Naive thymus-derived CD8-positive, alpha-beta T cell (primary cell): ENCODE measurements at places on chromosomes 3 and 15. TPM values are rescaled to one million over a fixed set of nuclear protein-coding genes. Genes with fewer than 3 reads are reported as not detected.

VIPR1 gene
- polyA plus RNA-seq: 16.2 TPM

C3orf33 gene
- polyA plus RNA-seq: 5.6 TPM

RASL12 gene
- not detected for polyA plus RNA-seq

DNA sequence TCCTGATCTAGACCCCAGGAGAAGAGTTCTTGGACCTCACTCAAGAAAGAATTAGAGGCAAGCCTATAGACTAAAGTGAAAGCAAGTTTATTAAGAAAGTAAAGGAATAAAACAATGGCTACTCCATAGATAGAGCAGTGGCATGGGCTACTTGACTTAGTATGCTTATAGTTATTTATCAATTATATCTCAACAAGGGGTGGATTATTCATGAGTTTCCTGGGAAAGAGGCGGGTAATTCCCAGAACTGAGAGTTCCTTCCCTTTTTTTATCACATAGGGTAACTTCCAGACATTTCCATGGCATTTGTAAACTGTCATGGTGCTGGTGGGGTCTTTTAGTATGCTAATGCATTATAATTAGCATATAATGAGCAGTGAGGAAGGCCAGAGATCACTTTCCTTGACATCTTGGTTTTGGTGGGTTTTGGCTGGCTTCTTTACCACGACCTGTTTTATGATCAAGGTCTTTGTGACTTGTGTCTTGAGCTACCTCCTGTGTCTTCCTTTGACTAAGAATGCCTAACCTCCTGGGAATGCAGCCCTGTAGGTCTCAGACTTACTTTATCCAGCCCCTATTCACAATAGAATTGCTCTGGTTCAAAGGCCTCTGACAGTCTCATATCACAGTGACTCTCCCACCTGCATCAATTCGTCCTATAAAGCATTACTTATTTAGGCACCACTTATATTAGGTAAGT lies 35.3 kb upstream of the PLSCR2 start:
- DNase-seq: no peak

DNA sequence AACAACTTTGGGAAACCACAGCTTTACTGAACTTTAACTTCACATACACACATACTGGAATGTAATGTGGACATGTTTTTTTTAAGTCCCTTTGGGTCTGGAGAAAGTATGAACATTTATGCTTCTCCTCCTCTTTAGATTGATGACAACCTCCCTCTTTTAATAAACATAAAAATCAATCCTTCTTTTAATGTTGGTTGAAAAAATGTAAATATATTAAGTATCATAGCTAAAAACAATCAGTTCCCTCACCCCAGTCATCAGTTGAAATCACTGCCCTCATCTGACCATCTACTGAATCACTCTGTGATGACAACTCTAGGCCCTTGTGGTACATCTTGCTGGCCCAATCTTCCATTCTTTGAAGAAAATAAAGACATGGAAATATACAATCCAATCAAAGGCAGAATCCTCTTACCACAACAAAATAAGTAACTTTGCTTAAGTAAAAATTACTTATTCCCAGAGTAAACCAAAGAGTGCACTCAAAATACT lies 6.4 kb downstream of the AAGAB start:
- no peak for DNase-seq

- no peak for DNase-seq
Measured at GRCh38 chr15:58870451-58870850, 63.0 kb downstream of the SLTM start.

DNA sequence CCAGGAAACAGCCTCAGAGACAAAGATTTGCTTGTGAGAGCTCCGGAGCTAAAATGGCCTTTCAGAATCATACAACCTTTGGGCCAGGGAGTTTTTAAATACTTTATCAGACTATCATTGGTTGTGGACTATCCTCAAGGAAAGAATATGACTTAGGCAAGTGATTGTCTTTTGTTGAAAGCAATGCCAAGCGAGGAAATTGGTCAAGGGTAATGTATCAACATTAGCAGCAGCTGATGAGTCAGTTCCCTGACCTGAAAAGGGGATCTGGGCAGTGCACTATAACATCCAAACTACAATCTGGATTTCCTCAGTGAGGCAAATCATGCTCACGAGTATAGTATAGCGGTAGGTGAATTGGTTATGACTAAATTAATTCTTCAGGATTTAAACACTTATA lies 303.6 kb downstream of the LSAMP start:
- no peak for DNase-seq

DNA sequence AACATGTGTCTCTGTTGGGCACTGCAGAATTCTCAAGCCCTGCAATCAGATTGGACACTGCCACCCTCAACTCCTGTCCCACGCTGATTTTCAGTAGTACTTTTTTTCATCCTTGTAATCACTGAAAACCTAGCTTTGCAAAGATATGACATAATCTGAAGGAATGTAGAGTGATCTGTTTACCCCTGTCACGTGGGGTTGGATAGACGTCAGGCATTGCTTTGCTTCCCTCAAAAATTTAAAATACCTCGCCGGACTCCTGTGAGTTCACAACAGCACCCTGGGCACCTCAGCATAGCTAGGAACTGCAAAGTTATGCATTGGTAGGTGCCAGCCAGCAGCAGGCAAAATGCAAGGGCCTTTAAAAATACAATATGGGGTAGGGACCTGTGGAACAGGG lies 71.1 kb upstream of the OXTR start:
- DNase-seq: no peak

DNA sequence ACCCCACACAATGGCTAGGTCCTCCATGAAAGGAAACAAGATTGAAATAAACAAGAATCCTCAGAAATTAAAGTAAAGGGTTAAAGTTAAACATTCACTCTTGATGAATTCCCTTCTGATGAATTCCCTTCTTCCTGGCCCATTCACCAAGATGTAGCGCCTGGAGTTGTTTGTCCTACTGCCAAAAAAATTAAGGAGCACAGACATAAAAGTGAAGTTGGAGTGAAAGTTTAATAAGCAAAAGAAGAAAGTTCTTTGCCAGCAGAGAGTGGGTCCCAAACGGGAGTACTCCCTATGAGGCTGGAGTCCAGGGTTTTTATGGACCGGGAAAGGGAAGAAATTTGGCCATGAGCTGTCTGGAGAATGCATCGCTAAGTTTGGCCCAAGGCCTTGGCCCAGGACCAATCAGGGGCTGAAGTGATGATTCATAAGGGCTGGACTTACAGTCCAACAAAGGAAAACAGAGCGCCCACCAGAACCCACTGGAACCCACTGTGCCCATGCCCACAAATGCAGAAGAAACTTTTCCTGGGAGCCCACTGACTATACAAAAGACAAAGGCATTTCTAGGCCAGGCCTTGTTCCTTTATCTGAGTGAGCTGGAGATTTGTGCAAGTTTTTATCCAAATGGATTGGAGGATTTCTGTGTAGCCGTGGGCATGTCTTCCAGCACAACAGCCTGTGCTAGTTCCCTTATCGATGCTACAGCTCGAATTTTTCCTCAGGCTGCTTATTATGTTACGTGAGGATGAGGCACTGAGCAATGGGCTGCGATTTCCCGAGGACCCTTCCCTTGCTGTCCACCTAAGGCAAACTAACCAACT lies 1561.6 kb downstream of the OTOL1 start:
- DNase-seq: no peak
